ENCODE measurements at places on chromosomes 2 and 18.

- no peak for DNase-seq
Observed at GRCh38 chr2:47782381-47782670, 619 bp upstream of the MSH6 start.

GRCh38 chr2:44295633-44296359 lies 20.5 kb downstream of the SLC3A1 start:
- no peak for DNase-seq

DNA sequence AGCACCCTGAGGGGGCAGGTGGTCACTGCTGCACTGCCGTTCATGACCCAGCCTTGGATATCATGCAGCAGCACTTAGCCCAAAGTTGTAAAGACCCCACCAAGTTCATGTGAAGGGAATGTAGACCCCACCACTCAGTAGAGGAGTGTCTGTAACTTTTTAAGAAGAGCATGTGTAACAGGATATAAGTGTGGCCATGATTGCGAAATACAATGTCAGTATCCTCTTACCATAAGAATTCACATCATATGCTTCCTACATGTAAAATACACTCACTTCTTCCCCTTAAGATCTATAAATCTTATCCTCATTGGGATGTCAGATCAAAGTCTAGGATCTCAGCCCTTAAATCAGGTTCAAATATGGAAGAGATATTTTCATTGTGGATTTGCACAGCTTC lies 276.9 kb downstream of the PTPRM start:
- no peak for DNase-seq

GRCh38 chr2:121595012-121595891 lies 54.0 kb downstream of the CLASP1 start:
- DNase-seq: no peak

- DNase-seq: no peak
Observed at GRCh38 chr2:120005834-120006521, 6.9 kb upstream of the EPB41L5 start.

Data from NT2/D1 (cell line).